Ascending aorta (tissue), 2 donors: ENCODE measurements at places on chromosomes 4 and X.

- DNase-seq, result no peak
Measured at GRCh38 chrX:100745205-100745604, 13.3 kb upstream of the SYTL4 start.

DNA sequence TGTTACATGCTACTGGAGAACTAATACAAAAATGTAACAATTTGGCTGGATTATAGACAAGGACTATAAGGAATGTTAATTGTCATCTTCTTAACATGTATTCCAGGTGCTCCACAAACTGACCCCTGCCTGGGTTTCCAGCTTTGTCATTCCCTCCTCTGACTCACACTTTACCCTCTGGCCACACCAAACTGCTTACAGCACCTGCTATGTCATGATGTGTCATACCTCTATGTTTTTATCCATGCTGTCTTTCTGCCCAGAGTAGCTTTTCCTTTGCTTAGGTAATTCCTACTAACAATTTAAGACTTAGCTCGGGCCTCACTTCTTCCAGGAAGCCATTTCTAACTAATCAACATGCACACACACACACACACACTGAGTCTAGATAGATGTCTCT is 14.0 kb upstream of the SHROOM4 start:
- DNase-seq, result no peak

GRCh38 chr4:12884846-12885796 is 599.0 kb downstream of the RAB28 start:
- no peak for DNase-seq

GRCh38 chr4:139492429-139492828 is 38.5 kb downstream of the RAB33B start:
- no peak for DNase-seq

- DNase-seq, result no peak
Measured at GRCh38 chrX:41086627-41086932, 1.3 kb downstream of the USP9X start.

GRCh38 chr4:146054676-146055075 is 116.1 kb upstream of the ZNF827 start:
- no peak for DNase-seq

GRCh38 chr4:55768291-55768690 is 51.3 kb upstream of the EXOC1L start:
- DNase-seq, result peak; percentile 64

GRCh38 chrX:130114141-130114588 is 3.9 kb upstream of the ELF4 start:
- DNase-seq, result no peak

- no peak for DNase-seq
Measured at GRCh38 chr4:109985993-109986974, 73.6 kb downstream of the EGF start.

DNA sequence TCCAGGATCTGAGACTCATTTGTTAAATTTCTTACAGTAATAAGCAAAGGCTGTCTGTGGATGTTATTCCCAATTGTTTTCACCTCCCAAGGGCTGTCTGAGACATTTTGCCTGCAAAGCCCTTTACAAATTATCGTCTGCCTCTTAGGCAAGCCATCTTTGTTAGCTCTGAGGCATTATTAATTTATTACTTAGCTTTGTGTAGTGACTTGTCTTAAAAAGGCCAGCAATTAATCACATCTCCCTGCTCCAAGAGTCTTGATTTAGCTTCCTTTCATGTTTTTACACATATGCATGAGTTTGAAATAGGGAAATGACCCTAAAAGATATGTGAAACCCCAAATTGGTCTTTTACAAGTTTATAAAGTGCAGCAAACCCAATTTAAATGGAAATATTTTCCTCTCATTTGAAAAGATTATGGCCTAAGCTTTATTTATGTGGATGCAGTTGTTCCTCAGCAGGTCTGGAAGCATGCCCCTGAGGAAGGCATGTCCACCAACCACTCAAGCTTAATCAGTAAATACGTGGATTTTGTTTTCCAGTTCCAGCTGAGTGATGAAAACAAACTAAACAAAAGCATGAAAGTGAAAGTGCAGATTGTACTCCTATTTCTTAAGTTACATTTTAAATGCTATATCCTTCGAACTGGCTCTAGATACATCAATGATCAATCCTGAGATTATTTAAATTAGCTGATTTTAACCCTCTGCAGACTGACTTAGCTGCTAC is 173.6 kb upstream of the LNX1 start:
- DNase-seq, result no peak

- DNase-seq, result no peak
Measured at GRCh38 chrX:28889591-28890090, 302.4 kb downstream of the IL1RAPL1 start.

DNA sequence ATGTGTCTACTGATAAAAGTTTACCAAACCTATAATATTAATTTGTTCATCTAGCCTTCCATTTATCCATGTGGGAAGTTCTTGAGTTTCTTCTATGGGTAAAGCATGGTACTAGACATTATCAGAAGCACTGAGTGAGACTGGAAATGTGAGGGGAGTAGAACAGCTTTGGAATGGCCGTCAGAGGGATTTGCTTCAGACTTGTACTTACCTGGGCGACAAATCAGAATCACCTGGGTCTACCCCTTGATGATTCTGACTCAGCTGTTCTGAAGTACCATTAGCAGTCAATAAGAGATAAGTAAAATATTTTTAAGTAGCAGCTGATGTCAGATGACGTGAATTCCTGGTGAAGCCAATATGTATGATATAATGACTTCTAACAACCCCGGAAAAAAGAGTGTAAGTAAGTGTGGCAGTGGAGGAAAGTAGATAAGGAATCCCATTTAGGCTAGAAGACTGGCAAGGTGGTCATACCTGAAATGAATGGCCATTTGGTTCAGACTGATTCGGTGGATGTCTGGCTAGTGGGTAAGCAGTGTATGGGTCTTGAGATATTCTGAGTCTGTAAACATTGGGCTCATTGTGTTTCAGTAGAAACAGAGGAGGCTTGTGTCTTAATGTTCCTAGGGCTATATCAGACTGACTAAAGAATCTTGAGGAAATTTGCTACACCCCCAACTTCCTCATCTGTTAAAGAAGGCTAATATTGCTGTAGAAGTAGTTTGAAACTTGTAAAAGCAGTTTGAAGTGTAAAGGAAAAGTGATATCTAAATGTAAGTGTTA is 409.2 kb downstream of the NKX6-1 start:
- no peak for DNase-seq

DNA sequence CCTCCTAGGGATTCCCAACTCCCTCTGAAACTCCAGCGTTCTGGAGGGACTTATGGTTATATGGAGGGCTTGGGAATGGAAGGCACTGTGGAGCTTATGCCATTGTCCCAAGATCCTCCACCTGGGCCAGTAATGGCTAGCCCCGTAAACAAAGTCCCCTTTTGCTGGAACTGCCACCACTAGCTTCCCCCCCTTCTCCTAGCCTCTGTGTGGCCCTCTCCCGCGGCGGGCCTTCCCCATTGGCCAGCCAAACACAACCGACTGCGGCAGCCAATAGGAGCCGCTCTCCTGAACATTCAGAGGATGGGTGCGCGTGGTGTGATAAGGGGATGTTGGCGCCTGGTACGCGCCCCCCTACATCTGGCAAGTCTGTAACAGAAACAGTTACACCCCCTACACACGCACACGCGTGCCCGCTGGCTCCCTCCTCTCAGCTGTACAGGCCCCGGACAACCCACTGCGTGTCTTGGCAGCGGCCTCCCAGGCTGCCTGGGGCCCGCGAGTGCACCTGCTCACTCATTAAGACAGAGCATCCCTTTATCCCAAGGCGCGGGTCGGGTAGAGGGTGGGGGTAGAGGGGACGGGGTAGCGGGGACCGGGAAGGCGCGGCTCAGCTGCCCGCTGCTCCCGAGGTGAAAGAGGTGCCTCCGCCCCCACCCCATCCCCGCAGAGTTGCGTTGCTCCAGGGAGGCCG is 863 bp upstream of the RAB33A start:
- no peak for DNase-seq

GRCh38 chrX:103699243-103699642 is 11.5 kb upstream of the TMEM31 start:
- DNase-seq, result no peak

DNA sequence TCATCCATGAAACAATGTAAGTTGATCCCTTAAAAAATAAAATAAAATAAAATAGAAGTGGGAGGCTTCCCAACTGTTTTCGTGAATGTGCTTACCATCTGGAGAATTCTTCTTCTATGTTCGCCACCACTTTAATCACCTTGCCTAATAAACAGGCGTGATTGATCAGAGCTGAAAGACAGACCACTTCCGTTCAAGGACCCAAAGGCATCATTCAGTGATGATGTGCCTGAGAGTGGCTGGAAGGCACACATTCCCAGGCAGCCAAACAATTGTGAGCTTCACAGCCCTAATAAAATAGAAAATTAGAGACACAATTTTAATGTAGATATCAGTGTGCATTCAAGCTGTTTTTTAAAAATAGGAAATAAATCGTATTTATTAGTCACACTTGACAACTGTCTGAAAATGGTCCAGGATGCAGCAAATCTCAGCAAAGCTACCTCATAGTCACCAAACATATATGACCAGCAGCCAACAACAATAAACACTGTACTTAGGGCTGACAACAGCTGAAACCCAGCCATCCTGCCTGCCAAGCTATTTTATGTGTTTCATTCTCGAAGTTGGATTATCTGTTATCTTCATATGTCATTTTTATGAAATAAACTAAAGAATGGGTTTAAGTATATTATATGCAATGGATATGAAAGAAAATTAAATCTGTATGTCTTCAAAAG is 163.2 kb upstream of the FAM9B start:
- DNase-seq, result no peak

- DNase-seq, result no peak
Measured at GRCh38 chr4:100913685-100914084, 395.9 kb upstream of the EMCN start.

DNA sequence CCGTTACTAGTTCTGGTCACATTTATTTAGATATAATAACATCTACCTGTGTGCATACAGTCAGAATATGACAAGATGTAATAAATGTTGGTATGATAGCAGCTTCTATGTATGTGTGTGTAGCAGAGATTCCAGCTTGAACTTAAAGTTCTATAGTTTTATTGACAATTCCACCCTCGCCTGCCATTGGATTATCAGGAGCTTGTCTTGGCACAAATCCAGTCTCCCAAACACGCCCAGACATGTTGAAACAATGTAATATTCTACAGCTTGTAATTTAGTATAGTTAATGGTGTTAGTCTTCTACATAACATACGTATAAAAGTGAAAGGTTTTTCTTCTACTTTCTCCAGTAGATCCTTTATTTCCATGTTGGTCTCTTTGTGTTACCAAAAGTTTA is 44.4 kb downstream of the BBS12 start:
- no peak for DNase-seq

DNA sequence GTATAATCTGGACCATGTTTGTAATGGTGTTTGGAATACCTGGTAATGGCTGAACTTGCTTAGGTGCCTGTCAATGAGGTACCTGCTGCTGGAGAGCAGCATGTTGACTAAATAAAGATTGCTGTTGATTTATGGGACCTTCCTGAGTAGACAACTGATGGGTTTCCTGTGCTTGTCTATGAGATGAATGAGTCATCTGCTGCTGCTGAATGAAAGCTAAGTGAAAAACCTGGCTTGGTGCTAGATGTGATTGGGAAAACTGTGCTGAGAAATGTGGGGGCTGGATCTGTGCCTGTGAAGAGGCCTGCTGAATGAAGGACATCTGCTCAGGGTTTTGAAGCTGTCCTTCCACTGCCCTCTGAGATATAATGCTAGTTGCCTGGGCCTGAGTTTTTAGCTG is 69.6 kb downstream of the WNK3 start:
- no peak for DNase-seq

DNA sequence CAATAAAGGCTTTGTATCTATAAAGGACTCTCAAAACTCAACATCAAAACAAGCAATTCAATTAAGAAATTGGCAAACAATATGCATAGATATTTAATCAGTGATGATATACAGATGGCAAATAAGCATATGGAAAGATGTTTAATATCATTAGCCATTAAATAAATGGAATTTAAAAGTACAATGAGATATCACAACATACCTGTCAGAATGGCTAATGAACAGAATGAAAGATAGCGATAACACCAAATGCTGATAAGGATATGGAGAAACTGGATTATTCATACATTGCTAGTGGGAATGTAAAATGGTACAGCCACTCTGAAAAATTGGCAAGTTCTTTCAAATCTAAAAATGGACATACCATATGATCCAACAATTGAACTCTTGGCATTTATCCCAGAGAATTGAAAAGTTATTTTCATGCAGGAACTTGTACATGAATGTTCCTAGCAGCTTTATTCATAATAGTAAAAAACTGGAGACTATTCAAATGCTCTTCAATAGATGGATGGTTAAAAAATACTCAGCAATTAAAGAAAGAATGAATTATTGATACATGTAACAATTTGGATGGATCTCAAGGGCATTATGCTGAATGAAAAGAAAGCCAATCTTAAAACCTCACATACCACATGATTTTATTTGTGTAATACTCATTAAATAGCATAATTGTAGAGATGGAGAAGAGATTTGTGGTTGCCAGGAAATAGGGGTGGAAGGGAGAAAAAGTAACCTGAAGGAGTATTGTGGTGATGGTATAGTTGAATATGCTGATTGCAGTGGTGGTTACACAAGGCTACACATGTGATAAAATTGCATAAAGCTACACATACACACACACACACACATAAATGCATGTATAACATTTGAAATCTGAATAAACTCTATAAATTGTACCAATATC is 45.9 kb upstream of the ALG13 start:
- no peak for DNase-seq

DNA sequence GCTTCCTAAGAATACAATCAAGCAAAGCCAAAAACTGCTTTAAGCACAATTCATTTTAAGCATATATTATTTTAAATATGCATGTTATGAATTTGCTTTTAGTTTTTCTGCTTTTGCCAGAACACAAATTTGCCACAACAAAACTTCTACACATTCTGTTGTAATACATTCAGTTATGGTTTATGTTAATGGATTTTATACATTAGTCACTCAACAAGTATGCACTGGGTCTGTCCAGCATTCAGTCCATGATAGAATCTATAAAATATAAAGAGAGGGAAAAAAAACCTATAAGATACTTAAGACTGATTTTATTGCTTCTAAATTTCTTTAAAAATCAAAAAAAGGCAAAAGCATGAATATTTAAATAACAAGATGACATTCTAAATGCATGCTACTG is 22.2 kb downstream of the IQCM start:
- no peak for DNase-seq

DNA sequence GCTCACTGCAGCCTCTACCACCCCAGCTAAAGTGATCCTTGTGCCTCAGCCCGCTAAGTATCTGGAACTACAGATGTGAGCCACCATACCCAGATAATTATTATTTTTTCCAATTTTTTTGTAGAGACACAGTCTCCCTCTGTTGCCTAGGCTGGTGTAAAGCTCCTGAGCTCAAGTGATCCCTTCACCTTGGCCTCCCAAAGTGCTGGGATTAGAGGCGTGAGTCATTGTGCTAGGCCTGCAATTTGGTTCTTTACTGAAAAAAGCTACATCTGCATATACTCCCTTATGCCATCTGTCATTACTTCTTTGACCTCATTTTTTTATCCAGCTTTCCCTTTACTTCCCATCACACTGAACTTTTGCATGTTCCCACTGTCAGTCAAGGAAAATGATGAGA is 2012.4 kb upstream of the IGFBP7 start:
- DNase-seq, result no peak
